AG04449 (cell line): ENCODE measurements at places on chromosomes 2 and 18.

DNA sequence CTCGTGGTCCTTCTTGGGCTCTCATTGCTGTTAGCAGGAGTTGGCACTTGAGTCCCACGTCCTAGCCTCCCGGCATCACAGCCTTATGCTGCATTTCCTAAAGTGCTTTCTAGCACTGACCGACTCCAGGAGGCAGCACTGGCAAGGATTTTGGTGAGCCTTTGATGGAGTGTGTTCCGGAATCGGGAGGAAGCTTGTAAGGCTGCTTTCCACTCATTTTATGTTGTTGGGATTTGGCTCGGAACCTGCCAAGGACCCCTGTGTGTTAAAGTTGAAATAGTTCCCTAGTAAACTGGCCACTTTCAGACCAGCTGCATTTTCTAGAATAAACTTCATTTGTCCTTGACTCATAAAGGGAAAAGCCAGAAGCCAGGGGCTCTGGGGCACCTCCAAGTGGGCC is 88.9 kb downstream of the AGAP1 start:
- DNase-seq, result no peak

DNA sequence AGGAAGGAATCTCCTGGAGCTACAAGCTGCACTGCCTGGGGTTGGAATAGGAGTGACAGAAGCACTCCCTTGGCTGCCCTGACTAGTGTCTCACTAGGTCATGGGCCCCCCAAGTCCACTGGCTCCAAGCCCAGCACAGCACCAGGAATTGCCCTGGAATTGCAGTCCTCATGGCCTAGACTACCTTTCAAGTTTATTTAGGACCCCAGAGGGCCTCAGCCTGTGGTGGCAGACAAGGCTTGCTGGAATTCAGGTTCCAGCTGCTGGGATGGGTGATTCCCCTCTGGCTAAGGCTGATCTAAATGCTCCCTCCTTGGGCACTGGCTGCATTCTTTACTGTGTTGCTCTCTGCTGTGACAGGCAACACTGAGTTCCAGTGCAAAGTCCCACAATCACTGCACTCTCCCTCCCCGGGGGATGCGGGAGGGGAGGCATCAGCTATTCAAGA is 14.0 kb downstream of the STRADB start:
- DNase-seq, result no peak

DNA sequence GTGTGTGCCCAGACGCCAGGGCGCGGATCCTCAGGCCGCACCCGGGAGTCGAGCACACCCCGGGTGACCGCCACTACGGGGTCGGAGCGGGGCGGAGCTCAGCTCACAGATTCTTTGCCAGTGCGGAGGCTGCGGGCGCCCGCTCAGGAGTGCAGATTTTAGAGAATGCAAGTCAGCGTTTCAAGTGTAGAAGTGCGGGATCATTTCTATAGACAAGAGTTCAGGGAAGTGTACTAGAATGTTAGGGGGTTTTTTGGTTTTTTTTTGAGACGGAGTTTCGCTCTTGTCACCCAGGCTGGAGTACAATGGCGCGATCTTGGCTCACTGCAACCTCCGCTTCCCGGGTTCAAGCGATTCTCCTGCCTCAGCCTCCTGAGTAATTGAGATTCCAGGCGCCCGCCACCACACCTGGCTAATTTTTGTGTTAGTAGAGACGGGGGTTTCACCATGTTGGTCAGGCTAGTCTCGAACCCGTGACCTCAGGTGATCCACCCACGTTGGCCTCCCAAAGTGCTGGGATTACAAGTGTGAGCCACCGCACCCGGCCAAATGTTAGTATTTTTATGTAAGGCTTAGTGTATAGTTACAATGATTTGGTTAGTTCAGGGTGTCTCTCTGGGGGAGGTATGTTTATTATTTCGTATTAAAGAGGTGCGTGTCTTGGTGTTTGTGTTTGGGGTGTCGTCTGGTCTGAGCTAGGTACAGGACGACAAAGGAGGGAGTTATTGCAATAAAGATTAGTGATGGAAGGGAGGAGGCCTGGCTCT is 619 bp upstream of the FAM168B start:
- no peak for DNase-seq

DNA sequence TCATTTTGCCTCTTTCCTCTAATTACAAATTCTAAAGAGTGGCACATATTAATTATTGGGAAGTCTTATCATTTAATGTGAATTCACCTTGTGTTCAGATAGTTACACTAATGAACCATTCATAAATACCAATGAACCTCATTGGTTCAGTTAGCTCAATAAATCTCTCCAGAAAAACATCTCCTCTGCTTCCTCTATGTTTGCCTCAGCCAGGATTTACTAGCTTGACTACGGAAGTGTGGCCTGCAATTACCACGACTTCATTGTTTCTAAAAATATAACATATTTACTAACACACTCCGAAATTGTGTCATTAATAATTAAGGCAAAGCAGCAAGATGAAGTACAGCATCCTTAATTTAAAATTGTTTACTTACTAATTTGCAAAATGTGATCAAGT is 103.3 kb downstream of the PLA2R1 start:
- no peak for DNase-seq

DNA sequence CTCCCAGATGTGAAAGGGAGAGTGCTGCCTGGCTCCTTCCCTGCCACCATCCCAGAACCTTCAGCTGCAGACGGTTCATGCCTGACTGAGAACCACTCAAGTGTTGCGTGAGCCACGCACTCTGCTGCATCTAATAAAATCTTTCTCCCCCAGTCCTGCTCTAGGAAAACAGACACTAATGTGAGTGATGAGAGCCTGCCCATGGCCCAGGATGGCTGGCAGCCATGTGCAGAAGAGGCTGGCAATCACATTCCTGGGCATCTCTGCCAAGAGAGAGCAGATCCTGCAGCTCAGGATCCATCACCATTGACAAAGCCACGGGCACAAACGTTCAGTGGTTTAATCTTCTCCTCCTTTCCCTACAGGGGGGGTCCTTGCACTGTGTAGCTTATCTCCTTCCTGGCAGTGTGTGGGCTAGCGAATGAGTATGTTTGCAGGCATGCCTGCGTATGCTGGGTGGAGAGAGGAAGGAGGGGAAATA is 477.5 kb downstream of the SLC4A3 start:
- peak; percentile 64 for DNase-seq
